MV-4-11 (cell line): ENCODE measurements at places on chromosomes 3 and 15.

DNA sequence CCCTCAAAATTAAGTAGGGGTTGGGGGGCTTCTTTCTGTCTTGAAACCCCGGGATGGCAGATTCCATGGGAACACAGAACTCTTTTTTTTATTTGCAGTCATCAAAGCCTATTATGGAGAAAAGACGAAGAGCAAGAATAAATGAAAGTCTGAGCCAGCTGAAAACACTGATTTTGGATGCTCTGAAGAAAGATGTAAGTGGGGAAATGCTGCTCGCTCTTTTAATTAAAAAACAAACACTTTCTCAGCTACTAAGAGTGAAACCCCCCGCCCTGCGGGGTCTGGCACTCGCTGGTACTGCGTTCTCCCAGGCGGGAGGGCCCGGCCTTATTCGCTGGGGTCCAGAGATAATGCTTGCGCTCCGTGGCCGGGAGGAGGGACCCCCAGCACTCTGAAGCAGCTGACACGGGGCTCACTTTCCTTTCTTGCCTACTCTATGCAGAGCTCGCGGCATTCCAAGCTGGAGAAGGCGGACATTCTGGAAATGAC lies 615 bp downstream of the HES1 start:
- DNase-seq = no peak

GRCh38 chr3:139357899-139358298 lies 14.1 kb downstream of the MRPS22 start:
- no peak for DNase-seq

GRCh38 chr3:36907911-36908646 lies 36.8 kb downstream of the TRANK1 start:
- DNase-seq = peak; percentile 86

DNA sequence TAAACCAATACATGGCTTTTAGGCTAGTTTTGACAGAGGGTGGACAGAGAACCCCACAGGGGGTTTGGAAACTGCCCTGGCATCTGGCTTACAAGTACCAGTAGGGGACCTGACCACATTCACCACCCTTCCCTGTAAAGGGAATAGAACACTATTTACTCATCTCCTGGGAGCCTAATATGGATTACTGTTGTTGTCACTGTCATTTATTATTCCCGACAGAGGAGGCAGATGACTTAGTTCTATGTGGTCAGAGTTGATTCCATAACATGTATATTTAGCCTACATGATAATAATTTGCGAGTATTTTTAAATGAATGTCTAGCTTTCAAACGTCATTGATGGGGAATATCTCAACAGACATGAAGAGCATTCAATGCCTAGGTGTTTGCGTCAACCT lies 15.9 kb downstream of the ZBTB38 start:
- DNase-seq = no peak

- no peak for DNase-seq
Measured at GRCh38 chr15:77580996-77581682, 51.6 kb downstream of the LINGO1 start.

- no peak for DNase-seq
Measured at GRCh38 chr3:194619741-194620140, 13.5 kb downstream of the TMEM44 start.

- DNase-seq = no peak
Measured at GRCh38 chr3:58804914-58805313, 138.3 kb upstream of the FAM3D start.

DNA sequence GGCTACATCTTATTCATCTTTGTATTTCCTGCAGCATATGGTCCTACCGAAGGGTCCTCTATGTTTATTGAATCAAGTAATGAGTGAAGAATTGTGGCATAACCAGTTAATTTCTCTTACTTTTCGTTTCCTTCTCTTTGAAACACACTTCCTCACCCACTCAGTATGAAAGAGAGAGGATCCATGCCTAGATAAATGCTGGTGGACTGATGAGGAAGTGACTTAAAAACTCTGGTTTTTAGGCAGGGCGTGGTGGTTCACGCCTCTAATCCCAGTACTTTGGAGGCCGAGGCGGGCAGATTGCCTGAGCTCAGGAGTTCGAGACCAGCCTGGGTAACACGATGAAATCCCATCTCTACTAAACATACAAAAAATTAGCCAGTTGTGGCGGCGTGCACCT lies 2.2 kb upstream of the MB21D2 start:
- peak; percentile 90 for DNase-seq

DNA sequence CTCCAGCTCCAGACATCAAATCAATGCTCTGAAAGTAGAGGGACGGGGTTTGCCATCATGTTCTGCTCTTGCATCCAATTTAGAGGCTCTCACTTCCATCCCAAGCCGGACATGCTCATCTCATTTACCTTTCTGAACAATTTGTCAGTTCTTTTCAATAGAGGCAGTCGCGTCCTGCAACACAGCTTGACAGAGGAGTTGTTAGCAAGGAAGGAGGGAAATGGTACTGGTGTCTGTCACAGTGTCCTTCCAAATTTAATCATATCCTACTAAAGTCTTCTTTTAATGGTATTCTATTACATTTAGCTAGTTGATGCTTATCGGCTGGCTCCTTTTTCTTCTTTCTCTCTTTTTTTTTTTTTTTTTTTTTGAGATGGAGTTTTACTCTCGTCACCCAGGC lies 45.6 kb downstream of the HHLA2 start:
- DNase-seq = no peak

DNA sequence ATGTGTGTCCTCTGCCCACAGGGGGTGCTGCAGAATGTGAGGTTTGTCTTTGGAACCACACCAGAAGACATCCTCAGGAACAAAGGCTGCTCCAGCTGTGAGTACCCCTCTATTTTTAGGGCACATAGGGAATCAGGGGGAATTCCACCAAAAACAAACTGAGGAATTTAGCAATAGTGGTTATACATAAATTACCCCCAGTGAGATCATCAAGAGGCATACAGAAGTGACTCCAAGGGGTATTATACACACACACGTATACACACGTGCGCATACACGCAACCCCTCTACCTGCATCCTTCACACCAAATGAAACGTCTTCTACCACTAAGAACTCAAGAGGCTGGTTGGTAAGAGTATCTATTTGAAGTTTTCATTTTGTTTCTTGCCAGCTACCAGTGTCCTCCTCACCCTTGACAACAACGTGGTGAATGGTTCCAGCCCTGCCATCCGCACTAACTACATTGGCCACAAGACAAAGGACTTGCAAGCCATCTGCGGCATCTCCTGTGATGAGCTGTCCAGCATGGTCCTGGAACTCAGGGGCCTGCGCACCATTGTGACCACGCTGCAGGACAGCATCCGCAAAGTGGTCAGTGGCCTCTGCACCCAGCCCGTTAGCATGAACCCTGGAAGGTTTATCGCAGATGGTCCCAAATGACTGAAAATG lies 2.9 kb downstream of the THBS1 start:
- DNase-seq = no peak

- DNase-seq = no peak
Measured at GRCh38 chr3:72449551-72449950, 398.7 kb downstream of the SHQ1 start.

DNA sequence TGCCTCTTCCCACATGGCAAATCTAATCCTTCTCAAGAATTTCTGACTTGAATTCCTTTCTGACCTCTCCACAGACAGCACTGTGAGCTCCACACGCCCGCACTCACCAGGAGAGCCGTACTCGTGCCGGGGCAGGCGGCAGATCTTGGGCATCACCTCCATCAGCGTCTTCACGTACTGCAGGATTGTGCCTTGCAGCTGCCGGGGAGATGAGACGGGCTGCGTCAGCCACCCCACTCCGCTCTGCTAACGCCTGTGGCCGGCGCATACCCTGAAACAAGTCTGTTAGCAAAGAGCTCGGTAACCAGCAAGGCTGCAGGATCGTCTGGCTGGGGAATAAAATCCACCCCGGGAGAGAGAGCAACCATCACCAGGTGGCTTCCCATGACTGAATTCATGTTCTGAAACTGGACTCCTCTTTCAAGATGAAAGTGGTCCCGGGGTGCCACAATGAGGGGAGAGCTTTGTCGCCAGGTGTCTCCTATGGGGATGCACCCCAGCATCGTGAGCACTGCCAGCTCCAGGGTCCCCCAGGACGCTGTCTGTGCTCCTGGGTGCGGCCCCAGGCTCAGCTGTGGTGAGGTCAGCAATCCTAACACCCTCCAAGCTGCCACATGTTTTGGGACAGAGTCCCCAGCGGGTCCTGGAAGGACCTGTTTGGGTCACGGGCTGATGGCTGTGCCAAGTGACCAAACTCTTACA lies 43.4 kb downstream of the NIPA2 start:
- DNase-seq = no peak

DNA sequence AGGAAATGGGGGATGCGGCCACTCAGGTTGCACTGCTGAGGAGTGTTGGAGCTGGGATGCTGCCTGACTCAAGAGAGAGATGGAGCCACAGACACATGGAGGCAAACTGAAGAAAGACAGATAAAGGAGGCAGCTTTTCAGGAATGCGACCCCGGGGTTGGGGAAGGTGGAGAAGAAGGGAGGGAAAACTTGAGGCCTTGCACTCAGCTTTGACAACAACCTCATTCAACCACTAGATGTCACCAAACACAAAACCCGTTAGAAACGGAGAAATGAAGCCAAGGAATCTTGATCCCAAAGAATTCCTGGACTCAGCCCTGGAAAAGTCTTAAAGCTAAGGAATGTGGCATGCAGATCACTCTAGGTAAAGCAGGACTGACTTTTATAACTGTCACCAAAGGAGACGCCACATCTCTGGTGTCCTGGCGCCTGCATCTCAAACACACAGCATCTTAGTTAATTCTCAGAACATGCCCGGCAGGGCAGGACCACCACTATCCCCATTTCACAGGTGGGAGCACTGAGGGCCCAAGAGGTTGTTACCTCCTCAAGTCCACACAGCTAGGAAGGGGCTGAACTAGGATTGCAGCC lies 59.6 kb upstream of the LMCD1 start:
- DNase-seq = no peak

- DNase-seq = no peak
Measured at GRCh38 chr3:120349855-120350125, 636 bp upstream of the LRRC58 start.

DNA sequence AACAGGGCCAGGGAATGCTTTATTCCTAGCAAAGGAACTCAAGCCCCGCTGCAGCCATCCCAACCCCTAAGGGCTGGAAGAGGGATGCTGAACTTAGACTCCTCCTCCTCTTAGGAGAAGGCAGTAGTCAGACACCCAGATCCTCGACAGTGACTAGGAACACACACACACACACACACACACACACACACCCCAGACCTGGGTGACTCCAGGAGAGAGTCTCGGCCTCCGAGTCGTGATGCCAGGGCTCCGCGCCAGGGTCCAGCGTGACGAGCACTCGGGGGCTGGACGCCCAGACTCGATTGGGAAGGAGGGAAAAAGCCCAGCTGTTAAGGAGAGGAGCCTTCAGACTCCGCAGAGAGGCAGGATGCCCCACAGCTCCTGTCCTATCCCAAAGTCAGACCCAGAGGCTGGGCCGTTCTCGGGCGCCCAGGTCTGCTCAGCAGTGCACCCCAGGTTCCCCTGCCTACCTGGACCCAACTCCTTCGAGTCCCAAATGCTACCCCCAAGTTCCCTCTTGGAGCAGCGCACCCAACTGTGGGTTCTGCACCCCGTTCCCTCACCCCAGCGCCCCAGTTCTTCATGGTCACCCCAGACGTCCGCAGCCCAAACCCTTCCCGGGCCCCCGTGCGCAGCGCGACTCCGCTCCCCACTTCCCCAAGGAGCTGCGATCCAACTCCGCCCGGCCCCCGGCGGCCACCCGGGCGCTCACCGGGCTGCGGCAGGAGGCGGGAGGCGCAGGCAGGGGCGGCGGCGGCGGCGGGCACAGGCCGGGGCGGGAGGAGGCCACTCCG lies 421 bp downstream of the BMF start:
- no peak for DNase-seq

DNA sequence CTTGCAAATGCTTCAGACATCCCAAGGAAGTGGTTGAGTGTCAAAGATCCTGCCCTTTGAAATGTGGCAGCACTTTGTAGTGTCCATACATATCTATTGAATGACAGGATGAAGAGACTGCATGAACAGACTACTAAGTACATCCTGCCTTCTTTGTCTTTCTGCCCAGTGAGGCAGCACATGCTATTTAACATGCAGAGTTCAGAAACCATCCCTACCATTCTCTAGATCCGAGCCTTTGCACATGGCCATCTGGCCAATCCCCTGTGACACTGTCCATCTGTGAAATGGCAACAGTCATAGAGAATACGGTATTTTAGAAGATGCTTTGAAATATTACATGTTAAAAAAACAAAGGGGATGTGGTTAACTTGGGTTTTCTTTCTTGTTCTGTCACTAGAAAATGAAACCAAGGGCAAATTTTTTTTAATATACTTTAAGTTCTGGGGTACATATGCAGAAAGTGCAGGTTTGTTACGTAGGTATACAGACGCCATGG lies 519.6 kb downstream of the NTRK3 start:
- peak; percentile 50 for DNase-seq

DNA sequence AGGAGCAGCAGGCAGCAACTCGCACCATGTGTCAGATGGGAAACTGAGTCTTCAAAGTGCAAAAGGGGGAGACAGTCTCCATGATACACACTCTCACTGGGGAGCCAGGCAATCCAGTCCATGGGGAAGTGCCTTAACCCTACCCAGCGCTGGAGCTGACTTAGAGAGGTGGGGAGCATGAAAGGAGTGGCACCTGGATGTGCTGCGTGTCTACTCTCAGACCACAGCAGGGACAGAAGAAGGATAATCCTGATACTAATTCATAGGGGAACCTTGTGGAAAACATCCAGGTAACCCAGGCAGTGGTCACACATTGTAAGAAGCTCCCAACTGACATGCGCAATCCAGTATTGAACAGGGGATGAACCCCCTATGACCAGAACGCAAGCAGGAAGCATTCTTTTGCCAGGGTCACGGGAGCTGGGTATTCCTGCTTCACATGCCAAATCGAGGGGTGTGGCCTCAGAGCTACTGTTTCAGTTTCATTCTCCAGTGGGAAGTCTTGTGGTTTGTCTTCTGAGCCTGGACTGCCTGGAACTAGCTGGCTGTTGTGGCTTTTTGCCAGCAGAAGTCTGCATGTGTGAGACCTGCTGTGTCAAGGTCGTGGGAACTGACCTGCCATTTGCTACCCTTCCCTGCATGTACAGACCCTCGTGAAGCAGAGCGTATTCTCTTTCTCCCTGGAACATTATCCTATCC lies 367.6 kb upstream of the NDN start:
- DNase-seq = peak; percentile 39

DNA sequence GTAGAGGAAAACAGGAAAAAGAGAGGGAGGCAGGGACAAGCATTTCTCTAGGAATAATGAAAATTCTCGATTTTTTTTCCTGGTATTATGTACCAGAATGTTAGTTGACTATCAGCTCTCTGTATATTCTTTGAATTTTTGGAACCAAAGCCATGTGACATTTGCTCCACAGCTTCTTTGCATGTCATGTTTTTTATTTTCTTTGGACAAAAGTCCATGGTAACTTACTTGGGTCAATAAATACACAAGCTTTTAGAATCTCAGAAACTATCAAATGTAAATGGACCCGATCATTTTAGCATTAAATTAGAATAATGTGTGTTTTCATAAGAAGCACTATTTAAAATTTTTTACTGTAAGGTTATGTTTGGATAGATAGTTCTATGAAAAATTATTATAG lies 320.5 kb downstream of the ZIC1 start:
- no peak for DNase-seq

GRCh38 chr3:71051259-71051595 lies 532.3 kb downstream of the FOXP1 start:
- DNase-seq = no peak

- DNase-seq = no peak
Measured at GRCh38 chr3:139299261-139300132, 44.3 kb upstream of the MRPS22 start.
